ENCODE measurements at places on chromosomes 2 and 18.

- no peak for DNase-seq
Observed at GRCh38 chr18:48973731-48974130, 23.0 kb upstream of the SMAD7 start.

- DNase-seq, result no peak
Observed at GRCh38 chr2:46858702-46859090, 56.9 kb downstream of the MCFD2 start.

DNA sequence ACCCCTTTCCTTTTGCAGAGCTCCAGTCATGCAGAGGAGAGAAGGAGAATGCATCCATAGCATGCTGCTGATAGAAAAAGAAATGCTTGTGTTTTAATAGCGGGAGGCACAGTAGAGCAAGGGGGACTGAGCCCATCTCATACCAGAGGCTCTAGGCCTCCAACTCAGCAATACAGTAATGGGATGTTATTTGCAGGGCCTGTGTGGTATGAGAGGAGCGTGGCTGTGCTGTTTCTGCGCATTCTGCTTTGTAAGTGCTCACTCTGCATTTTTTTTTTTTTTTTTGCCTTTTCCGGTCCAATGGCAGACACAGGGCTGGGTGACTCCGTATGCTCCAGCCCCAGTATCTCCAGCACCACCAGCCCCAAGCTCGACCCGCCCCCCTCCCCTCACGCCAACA, 200.0 kb downstream of the GBX2 start:
- DNase-seq, result no peak

- DNase-seq, result no peak
Observed at GRCh38 chr2:240728827-240729226, 37.2 kb downstream of the AQP12A start.

DNA sequence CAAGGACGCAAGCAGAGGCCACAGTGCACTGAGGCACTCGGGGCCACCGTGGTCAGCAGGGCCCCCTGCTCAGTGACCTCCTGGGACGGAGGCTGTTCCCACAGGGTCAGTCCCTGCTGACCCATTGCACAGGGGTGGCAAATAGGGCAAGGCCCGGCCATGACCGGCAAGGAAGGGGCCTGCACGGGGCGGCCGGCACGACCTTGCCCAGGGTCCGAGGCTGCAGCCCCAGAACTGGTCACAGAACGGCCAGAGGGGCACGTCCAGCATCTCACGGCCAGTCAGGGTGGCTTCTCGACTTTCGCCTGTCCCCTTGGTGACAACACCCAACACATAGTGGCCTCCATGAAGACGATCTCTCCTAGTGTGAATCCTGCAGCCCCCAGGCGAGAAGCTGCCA, 27.6 kb upstream of the OTOS start:
- DNase-seq, result no peak

DNA sequence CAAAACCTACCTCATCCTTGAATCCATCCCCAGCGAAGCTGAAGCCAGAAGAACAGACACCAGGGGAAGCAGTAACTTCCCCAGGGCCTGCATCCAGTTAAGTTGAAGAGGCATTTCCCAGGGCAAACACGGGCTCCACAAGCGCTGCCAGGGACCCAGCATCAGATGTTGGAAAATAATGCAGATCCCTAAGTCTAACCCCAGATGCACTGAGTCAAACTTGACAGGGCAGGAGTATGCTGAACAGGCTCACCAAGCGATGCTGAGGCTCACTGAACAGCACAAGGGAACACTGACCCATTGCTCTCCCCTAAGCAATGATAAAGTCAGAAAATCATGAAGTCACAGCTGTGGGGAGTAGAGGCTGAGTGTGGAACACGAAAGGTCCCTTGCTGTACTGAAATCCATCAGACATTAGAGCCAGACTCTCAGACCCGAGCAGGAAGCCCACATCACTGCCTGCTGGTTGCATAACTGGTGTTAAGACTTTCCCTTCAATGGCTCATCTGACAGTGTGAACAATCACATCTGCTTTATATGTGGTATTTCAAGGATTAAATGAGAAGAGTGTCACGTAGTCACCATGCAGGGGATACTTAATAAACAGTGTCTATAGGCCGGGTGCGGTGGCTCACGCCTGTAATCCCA, 36.2 kb downstream of the TNS1 start:
- no peak for DNase-seq

DNA sequence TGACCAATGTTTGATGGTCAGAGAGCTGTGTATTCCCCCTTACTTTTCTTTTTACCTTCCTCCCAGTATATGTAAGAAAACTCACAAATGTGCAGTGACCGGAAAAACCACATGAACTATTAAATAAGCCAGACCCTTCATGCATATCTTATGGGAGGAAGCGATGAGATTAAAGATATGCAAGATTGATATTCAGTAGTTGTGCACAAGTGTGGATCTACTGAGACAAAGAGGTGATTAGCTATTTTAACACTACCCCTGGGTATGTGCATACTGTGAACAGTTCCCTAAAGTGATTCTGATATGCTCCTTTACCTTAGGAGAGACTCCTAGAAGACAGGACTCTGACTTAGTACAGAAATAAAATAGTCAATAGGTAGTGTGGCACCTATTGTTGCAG, 328.3 kb downstream of the EPHA4 start:
- no peak for DNase-seq

- no peak for DNase-seq
Observed at GRCh38 chr2:236200378-236200777, 32.2 kb upstream of the GBX2 start.

DNA sequence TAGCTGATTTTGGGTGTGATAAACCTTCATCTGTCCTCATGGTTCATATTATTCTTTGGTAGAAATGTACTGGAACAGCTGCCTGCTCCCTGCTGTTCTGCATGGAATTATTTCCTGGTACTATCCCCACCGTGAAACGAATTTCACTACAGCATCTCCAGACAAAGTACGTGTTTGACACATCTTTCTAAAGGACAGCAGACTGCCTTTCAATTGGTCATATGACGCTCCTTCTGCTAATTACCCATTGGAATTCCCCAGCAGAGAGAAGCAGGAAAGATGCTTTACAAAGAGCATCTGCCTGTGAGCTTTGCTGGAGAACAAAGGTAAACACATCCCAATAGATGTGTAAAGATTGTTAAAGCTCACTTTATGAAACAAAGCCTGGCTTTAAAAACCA, 4.4 kb upstream of the RFX8 start:
- no peak for DNase-seq

DNA sequence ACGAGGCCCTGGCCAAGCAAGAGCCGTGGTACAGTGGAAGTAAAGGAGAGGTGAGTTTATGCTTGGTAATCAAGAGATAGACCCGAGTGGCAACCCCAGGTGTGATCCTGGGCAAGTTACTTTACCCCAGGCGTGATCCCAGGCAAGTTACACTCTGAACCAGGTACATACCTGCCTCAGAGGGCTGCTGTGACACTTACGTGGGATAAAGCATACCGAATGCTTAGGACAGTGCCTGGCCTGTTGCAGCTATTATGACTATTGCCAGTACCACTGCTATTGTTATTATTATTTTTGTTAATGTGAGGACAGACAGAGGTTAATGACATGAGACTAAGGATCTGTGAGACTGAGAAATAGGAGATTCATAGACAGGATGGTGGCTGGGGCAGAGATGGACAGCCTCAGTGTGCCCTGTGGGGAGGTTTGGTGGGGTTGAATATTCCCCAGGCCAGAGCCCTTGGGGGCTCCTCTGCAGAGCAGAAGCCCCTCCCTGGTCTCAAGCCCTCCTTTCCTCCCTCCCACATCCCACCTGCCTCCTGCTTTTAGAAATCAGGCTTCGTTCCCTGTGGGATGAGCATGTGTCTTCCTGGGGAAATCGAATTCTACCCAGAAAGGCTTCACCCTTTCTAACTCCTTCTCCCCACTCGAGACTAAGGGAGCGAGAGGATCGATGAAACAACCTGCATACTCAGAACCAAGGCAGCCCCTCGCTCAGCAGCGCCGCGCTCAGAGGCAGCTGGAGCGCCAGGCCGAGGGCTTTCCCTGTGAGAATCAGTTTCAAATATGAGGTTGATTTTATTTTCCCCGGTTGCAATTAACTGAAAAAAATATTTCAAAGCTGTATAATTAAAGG, 62.0 kb upstream of the SIX3 start:
- no peak for DNase-seq

DNA sequence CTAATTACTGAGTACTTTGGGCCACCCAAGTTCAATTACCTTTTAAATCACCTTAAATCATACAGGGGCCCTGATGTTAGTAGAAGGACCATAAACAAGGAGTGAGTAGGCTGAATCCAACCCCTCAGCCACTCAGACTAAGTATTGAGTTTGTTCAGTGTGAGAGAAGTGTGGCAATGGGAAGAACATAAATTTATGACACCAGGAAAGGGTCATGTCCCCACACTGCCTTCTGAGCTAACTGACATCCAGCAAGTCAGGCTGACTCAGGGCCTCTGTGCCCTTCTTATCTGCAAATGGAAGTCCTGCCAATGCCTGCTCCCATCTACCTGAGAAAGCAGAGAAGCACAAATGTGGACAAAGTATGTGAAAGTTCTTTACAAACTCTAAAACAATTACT, 12.9 kb downstream of the PLEKHM3 start:
- no peak for DNase-seq

DNA sequence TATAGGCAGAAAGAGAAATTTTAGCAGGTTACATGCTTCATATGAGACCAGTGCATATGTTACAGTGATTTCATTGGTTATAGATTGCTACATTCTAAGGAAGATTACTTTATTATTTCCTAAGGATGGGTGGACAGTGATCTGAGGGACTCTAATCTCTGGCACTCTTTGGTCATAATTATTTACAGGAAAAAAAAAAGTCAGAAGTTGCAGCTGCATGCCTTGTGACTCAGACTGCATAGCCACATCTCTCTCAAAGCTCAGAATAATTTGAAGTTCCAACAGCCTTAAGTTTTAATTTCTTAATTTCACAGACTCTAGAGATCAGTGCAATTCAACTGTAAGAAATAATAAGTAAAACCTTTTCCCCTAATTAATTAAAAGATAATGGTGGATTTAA, 27.1 kb upstream of the BARD1 start:
- DNase-seq, result no peak

DNA sequence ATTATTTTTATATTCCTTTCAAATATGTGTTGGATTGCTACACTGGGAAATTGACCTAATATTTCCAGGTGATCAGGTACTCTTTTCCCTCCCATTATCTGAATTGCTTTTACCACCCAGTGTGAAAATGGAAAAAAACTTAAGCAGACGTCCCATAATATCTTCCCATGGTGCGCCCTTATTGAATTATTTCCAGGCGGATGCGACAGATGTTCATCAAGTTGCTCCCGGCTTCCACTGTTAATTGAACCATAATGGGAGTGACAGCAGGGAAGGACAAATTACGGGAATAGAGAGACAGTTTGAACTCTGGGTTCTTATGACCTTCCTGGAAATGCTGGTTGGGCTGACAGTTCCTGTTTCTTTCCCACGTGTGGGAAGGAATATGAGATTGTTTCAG, 93.3 kb downstream of the THSD7B start:
- no peak for DNase-seq

GRCh38 chr18:51171625-51172259, 25.7 kb downstream of the MEX3C start:
- DNase-seq, result no peak

- no peak for DNase-seq
Observed at GRCh38 chr2:187360286-187360685, 87.8 kb downstream of the CALCRL start.

DNA sequence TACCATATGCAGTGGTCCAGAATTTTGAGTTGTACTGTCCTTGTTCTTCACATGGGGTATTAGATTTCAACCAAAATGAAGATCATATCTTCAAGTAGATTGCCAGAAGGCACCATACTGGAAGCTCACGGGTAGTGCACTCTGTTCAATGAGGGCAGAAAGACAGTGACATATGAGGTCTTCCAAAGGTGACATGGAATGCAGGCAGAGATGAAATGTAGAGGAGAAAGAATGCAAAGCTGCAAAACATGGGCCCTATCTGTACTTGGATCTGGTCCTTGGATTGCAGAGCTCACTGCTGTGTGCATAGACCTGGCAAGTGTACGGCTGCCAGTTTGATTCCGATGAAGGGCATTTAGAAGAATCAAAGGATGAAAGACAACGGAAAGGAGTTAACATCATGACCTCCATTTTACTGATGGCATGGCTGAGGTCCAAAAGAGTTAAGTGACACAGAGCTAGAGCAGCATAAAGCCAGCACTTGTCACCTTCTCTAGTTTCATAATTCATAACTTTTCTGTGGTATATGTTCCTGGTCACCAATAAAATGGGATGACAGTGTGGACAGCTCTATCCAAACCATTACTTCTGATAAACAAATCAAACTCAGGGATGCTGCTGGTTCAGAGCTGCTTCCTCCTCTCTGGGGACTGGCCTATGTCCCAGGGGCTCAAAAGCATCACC, 64.7 kb downstream of the BCL2 start:
- no peak for DNase-seq

GRCh38 chr2:31187166-31187565, 30.1 kb downstream of the CAPN14 start:
- DNase-seq, result no peak

- DNase-seq, result no peak
Observed at GRCh38 chr18:30987467-30988241, 54.9 kb downstream of the DSC3 start.

- DNase-seq, result no peak
Observed at GRCh38 chr18:78416853-78417252, 562.8 kb upstream of the SALL3 start.

DNA sequence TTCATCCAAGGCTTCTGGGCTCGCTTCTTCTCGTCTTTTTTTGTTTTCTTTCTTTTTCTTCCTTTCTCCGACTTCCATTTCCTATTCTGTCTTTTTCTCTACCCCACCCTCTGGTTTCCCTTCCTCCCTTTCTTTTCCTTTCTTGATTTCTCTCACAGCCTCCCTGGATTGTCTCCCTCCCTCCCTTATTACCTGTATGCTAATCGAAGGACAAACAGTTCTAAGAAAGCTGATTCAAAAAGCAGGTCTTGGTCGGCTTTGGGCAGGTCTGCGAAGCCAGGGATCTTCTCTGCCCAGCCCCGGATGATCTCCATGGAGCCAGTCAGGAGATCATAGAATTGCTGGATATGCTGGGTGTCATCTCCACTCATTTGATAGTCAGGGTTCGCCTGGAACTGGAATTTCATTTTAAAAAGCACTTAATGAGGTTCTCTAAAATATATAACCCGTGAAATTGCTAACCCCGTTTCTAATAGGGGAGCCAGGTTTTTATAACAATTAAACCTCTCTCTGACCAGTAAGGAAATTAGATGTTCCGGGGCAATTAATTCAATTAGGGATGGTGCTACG, 5.9 kb downstream of the NR4A2 start:
- DNase-seq, result no peak

- DNase-seq, result no peak
Observed at GRCh38 chr2:69514819-69515218, 77.6 kb upstream of the NFU1 start.

GRCh38 chr2:102229141-102229769, 42.4 kb downstream of the IL1RL2 start:
- DNase-seq, result no peak

- DNase-seq, result no peak
Observed at GRCh38 chr2:99641999-99642398, 152.2 kb upstream of the REV1 start.
